Lower lobe of right lung (tissue), 2 donors: ENCODE measurements at places on chromosomes 6 and 20. TPM values are rescaled to one million over a fixed set of nuclear protein-coding genes. Genes with fewer than 3 reads are reported as not detected.

GRCh38 chr6:161067749-161068148 is 76.2 kb downstream of the MAP3K4 start:
- no peak for DNase-seq

GRCh38 chr6:168145747-168146596 is 67.0 kb upstream of the FRMD1 start:
- no peak for DNase-seq

KHDC1L gene
- not detected for total RNA-seq

- DNase-seq, result no peak
These were observed 150.4 kb downstream of the PCSK2 start for GRCh38 chr20:17377231-17377630.

CTNNBL1 gene
- total RNA-seq, result 52.3 TPM

MICB gene
- 13.8 TPM for total RNA-seq

OR2H1 gene
- total RNA-seq, result not detected

DNA sequence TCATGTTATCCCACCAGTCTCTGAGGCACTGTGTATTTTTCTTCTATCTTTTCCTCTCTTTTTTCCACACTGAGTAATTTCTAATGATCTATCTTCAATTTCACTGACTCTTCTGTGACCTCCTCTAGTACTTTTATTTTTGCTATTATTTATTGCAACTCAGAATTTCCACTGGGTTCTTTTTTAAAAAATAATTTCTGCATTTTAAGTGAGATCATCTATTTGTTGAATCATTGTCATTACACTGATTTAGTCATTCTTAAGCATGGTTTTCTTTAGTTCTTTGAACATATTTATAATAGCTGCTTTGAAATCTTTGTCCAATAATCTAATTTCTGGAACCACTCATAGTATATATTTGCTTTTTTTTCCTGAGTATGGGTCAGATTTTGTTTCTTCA is 96.7 kb upstream of the SLC22A16 start:
- no peak for DNase-seq

DNA sequence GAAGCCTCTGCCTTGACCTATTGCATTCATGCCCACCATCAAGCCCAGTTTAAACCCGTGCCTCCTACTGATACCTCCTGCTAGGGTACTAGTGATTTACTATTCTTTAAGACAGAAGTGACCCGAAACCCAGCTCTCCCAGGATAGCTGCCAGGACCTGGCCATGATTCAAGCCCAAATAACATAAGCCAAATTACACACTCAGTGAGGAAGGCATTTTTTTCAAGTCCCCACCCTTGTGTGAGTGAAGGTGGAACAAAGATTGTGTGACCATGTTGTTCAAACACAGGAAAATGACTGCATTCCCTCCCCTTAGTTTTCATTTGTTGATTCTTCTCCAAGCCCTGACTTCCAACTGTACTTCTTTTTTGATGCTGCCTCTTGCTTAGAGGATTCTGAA is 3.7 kb upstream of the KAT14 start:
- DNase-seq, result no peak

DNA sequence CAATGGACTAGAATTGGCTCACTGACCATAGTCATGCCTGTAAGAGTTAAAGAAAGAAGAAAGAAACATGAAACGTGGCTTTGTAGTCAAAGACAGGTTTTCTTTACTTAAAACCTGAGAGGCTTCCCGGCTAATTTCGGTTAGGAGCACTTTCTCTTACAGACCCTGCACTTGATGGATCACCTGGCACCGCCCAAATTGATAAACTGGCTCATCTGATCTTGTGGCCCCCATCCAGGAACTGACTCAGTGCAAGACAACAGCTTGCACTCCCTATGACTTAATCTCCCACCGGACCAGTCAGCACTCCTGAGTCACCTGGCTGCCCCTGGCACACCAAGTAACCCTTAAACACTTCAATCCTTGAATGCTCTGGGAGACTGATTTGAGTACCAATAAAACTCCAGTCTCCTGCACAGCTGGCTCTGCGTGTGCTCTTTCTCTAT is 12.3 kb downstream of the TMEM14B start:
- no peak for DNase-seq

- DNase-seq, result peak; percentile 96
These were observed at the start of gene TAF11 for GRCh38 chr6:34887753-34888513. TSS of gene TAF11 (minus strand) at chr6:34888042. CDS start at chr6:34887957, 85 bp downstream.

DNA sequence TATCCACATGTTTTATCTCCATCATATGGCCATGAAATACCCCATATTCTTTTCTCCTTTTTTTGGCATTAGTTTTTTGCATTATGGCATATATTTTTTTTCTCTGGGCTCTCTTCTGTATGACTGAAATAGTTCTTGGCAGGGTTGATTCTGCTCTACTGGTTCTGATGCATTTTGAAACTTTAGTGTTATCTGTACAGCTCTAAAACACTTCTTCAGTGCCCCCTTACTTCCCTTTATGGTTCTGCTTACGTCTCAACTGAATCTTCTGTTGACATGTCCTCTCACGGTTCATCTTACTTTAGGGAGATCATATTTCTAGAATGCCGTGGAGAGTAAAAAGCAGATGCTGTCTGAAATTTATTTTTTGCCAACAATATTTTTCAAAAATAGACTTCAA is 23.2 kb upstream of the TXNDC5 start:
- no peak for DNase-seq

FAM83C gene
- total RNA-seq, result not detected

BPIFA1 gene
- total RNA-seq, result 28.4 TPM

DOK5 gene
- total RNA-seq, result 0.74 TPM

DNA sequence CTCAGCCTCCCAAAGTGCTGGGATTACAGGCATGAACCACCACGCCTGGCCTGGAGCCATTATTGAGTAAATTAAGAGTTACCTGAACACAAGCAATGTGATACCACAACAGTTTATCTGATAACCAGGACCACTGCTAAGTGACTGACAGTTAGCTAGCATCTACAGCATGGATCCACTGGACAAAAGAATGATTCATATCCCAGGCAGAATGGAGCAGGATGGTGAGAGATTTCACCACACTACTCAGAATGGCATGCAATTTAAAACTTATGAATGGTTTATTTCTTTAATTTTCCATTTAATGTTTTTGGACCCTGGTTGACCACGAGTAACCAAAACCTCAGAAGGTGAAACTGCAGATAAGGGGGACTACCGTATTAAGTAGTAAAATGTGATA is 48.6 kb downstream of the RALGAPA2 start:
- DNase-seq, result no peak

GRCh38 chr6:89522778-89523177 is 89.8 kb downstream of the ANKRD6 start:
- DNase-seq, result no peak

NKAIN2 gene
- total RNA-seq, result 0.12 TPM

- no peak for DNase-seq
These were observed 6.7 kb downstream of the BPIFB4 start for GRCh38 chr20:33086052-33086722.

DNA sequence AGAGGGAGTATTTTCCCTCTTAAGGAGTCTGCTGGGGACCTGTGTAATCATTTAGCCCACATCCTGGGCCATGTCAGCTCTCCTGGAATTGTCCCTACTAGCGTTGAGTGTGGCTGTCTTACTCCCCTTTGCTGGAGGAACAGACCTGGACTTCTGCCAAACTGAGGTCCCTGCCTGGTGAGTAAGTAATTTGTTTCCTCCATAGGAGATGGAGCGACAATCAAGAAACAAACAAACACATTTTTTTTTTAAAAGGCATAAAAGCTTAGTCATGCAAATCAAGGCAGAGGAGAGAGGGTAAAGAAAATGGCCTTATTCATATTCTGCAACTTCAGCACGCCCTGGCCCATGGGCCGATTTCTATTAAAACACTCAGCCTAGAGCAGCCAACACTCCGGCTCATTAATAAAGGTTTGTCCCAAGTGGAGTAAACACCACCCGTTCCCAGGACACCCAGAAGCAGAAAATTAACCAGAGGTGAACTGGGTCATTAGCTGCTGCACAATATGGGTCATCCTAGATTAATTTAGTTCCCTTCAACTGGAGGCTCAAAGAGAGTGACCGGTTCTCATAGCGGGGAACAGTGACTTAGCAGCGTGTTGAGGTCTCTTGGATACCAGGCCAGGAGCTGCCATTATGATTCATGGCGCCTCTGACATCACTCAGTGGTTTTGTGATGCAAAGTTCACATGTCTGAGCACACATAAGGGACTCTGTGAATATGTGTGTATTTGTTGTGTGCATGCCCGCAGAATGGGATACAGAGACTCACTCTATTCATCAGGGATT is 165.0 kb upstream of the SULF2 start:
- no peak for DNase-seq

TREML2 gene
- total RNA-seq, result 1.4 TPM

DNA sequence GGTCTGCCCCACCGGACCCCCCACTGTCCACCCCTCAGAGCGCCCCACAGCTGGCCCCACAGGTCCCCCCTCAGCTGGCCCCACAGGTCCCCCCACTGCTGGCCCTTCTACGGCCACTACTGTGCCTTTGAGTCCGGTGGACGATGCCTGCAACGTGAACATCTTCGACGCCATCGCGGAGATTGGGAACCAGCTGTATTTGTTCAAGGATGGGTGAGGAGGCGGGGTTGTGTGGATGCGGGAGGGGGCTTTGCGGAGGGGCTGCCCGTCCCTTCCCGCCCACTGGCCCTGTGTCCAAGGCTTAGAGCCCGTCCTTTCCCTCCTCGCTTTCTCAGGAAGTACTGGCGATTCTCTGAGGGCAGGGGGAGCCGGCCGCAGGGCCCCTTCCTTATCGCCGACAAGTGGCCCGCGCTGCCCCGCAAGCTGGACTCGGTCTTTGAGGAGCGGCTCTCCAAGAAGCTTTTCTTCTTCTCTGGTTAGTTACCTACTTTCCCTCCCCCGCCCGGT is 4.7 kb downstream of the MMP9 start:
- DNase-seq, result no peak

OPRL1 gene
- 2.6 TPM for total RNA-seq

GRCh38 chr6:3997177-3997770 is 81.7 kb downstream of the FAM217A start:
- DNase-seq, result no peak

DNA sequence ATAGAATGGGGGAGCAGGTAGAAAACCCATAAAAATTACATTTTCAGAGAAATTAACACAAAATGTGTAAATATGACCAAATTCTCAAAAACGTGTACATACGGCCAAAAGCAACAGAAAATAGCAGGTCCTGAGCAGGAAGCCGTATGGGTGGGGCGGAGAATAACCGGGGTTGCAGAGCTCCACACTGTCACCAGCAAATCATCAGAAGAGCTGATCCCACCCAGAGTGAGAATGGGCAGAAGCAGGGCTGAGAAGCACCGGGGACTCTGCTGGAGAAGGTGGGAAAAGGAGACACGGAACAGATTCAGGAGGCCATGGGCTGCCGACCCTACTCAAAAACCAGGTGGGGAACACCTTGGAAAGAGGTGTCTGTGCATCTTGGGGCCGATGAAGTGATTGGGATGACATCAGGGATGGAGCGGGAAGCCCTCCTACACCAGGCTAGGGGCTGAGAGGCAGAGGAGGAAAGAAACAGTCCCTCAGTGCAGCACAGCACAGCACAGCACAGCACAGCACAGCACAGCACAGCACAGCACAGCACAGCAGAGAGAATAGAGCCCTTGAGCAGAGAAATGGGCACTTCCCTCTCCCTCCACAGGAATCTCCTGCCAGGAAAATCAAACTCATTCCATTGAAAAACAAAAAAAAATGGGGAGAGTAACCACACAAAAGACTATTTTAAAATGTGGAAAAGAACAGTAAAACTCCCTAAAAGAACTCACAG is 22.3 kb downstream of the STX7 start:
- DNase-seq, result no peak

- DNase-seq, result no peak
These were observed 113.3 kb downstream of the RPS12 start for GRCh38 chr6:132927713-132928112.

DNA sequence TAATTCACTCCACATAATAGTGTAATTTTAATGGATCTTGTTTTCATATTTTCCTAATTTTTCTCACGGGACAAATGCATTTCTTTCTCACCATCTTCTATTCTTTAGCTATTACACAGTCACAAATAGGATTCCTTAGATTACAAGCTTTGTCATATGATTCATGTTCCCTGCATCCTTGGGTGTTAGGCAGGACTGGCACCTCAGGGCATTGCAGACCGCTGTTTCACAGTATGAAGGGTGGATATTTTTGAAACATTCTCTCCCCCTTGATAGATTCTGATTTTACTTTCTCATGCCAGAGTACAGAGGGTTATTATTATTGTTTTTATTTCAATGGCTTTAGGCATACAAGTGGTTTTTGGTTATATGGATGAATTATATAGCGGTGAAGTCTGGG is 602.5 kb downstream of the PHF3 start:
- DNase-seq, result no peak

DNA sequence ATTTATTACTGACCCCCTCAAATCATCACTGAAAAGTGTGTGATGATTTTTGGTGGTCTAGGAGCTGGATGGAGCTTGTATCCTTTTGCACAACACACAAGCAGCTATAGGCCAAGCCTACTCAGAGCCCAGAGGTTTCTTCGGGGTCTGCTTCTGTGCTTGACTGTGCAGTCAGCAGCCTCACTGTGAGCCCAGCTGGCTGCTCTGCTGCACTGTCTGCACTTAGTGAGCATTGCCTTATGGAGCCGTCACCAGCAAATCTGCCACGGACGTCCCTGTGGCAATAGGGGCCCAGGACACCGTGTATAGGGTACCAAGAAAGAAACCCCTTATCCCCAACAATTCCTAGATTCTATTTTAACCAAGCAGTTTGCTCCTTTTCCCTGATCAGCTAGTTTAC is 38.6 kb upstream of the GMPR start:
- no peak for DNase-seq

CHRNA4 gene
- not detected for total RNA-seq

ADGB gene
- total RNA-seq, result 6.2 TPM

LY6G6F gene
- total RNA-seq, result 0.97 TPM

GRCh38 chr20:39310363-39310995 is 348.3 kb downstream of the DHX35 start:
- no peak for DNase-seq

DNA sequence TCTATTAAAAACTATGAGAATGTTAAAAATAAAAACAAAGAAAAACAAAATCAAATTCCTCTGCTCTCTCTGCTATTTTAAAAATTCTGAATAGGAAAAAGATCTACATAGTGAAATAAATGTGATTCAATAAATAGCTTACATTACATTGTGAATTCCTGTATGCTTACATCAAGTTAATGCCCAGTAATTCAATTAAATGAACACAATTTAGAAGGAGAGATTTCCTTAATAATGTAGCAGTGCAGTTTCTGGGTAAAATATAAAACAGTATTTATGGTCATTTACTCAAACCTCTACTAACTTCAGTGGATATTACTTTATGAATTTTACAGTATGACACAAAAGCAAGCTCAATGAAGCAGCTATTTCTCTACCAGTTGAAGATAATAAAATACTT is 594.6 kb downstream of the EYS start:
- no peak for DNase-seq

- DNase-seq, result no peak
These were observed 22.8 kb downstream of the ECT2L start for GRCh38 chr6:138818496-138819194.

GPX5 gene
- not detected for total RNA-seq

CRISP2 gene
- total RNA-seq, result 0.83 TPM

- no peak for DNase-seq
These were observed 102.3 kb upstream of the ZNF217 start for GRCh38 chr20:53695797-53696527.
